ENCODE measurements at places on chromosomes 6 and 20. TPM values are rescaled to one million over a fixed set of nuclear protein-coding genes. Genes with fewer than 3 reads are reported as not detected.

DNA sequence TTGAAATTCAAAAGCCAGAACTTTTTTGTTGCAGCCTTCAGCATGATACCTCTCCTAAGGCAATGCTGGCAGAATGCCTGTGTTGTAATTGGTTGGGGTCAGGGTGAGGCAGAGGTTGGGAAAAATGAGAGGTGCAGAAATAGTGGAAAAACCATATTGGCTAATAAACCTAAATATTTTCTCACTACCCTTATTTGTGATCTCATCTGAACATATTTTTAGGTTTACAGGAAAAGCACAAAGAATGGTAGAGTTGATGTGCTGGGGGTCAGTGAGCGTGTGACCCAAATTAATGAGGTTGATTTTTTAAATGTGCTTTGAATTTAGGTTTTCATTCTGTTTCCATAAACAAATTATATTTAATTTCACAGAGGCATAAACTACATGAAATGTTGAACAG lies 437.3 kb downstream of the HDGFL1 start:
- DNase-seq, result no peak

- DNase-seq, result no peak
Observed at GRCh38 chr6:41713159-41713649, 22.2 kb downstream of the TFEB start.

GRCh38 chr6:16442031-16442430 lies 203.6 kb downstream of the GMPR start:
- no peak for DNase-seq

DNA sequence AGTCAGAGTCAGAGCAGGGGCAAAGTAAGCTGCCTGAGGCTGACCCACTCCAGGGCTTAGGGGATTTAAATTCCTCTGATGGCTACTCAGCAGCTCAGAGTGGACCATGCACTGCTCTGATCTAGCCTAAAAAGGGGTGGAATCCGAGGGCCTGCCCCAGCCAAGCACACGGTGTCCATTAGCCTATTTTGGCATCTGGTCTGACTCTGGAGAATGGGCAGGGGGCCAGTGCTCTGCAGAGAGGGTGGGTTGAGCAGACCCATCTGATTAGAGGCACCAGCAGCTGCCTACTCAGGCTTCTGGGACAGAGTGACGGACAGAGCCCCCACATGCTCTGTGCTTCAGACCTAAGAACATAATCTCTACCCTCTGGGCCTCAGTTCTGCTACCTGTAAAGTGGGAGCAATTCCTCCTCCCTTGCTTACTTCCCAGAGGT lies 25.9 kb upstream of the TGM2 start:
- DNase-seq, result no peak

GRCh38 chr6:96542702-96543101 lies 20.2 kb upstream of the FHL5 start:
- no peak for DNase-seq

- DNase-seq, result no peak
Observed at GRCh38 chr6:160419488-160419887, 71.3 kb downstream of the SLC22A3 start.

The FAM83B gene
- polyA plus RNA-seq, result 7.8 TPM

The PAK5 gene
- polyA plus RNA-seq, result 0.32 TPM

DNA sequence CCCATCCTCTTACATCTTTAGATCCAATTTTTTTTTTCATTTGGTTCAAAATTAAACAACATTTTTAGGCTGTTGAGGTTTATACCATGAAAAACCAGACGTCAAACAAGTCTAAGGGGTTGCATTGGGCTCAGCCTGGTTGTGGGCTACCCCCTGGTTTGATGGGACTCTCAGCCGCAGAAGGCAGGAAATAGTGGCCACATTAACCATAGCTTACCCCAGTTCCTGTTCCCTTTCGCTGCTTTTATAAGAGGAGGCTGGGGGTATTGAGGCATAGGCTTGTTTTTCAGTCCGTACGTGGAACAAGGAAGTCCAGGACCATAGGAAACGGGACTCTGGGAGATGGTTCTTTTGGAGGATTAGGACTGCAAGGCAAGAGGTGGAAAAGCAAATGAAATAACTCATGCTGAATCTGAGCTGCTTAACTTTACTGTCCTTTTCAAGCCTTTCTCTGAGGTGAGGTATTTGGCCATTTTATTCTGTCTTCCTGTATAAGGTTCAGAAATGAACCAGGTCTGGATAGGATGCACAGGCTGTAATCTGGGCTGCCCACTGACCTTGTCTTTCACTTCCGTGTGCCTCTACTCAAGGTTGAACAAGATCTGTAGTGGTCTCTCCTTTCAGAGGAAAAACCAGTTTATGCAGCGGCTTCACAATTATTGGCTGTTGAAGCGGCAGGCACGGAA lies 7.7 kb downstream of the BRPF3 start:
- DNase-seq, result no peak

GRCh38 chr6:165988757-165989456 lies 178.7 kb downstream of the TBXT start:
- no peak for DNase-seq

- DNase-seq, result no peak
Observed at GRCh38 chr20:2804852-2805688, 4.6 kb upstream of the CPXM1 start.

All from renal cortex interstitium (tissue), 15 donors.